ENCODE measurements at places on chromosomes 3 and 15.

GRCh38 chr3:120457827-120458226, 7.0 kb upstream of the FSTL1 start:
- H3K27me3 ChIP-seq = peaks cover 2% of the 10 kb centered on the region
- H3K4me3 ChIP-seq = no peak overlapping the region
- peaks cover 5% of the 10 kb centered on the region for H3K4me1 ChIP-seq
- DNase-seq = no peak
- H3K36me3 ChIP-seq = peaks cover 6% of the 10 kb centered on the region

DNA sequence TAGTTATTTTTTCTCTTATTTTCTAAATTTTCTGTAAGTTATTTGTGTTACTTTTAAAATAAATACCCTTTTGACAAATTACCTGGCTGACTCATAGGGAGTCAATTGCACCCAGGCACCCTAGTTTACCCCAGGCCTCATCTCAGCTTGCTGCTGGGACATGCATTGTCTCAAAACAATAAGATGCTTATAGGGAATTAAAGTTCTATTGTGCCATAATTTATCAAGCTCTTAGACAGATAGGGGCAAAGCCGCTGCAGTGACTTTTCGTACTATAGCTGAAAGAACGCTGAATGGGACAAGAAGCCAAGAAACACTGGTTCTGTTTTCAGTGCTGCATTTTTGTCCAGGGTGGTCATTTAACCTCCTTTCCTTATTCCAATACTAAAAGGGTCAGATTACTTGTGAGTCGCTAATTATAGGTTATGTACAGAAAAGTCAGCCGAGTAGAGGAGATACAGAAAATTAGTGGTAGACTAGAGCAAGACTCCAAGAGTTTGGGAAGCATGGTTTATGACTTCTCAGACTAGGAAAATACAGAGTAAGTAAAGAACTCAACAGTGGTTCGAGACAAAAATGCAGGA, 50.3 kb downstream of the EXD1 start:
- no peak overlapping the region for H3K4me3 ChIP-seq
- H3K4me1 ChIP-seq = no peaks in the 10 kb centered on the region
- DNase-seq = no peak
- H3K36me3 ChIP-seq = no peaks in the 10 kb centered on the region

GRCh38 chr15:25192651-25193050, 237.9 kb downstream of the SNRPN start:
- peaks cover 6% of the 10 kb centered on the region for H3K36me3 ChIP-seq
- DNase-seq = no peak
- no peak overlapping the region for H3K4me3 ChIP-seq
- H3K4me1 ChIP-seq = no peaks in the 10 kb centered on the region

DNA sequence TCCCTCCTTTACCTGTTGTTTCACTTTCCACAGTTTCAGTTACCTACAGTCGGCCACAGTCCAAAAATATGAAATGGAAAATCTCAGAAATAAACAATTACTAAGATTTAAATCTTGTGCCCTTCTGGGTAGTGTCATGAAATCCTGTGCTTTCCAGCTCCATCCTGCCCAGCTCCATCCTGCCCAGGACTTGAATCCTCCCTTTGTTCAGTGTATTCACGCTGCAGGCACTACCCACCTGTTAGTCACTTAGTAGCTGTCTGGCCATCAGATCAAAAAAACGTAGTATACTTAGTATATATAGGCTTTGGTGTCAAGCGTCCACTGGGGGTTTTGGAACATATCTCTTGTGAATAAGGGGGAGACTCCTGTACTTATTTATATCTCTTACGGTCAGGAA, 329.0 kb upstream of the SEMA6D start:
- no peak overlapping the region for H3K4me3 ChIP-seq
- H3K4me1 ChIP-seq = peaks cover 50% of the 10 kb centered on the region
- DNase-seq = no peak

DNA sequence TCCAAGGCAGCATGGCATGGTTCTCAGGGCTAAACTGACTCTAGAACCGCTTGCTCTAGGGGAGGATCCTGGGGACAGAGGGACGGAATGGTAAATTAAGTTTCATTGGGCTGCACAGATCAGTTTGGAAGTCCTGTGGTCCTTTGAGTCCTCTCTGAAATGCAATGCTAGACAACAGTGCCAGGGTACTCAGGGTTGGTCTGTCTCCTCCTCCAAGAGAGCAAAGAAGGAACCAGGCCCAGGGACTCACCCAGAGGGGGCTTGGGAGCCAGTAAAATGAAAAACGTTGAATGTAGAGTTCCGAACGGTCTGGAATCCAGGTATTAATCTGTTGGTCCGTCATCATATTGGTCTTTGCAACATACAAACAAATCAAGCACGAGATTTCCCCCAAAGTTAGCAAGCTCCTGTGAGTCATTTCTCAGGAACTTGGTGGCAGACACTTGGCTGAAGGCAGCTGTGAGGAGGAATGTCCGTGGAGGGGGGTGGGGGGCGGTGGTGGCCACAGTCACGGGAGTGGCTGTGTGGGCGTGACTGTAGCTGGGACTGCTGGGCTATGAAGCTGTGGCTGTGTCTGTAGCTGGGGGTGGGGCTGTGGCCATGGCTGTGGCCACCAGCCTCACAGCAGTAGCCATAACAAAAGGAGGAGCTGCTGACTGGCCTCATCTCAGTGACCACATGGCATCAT, 361.0 kb downstream of the SHQ1 start:
- H3K4me3 ChIP-seq = no peak overlapping the region
- H3K27me3 ChIP-seq = peaks cover 3% of the 10 kb centered on the region
- peaks cover 8% of the 10 kb centered on the region for H3K4me1 ChIP-seq
- no peak overlapping the region for H3K27ac ChIP-seq

GRCh38 chr3:187871204-187871591, 125.9 kb upstream of the BCL6 start:
- H3K4me1 ChIP-seq = no peaks in the 10 kb centered on the region
- no peaks in the 10 kb centered on the region for H3K36me3 ChIP-seq
- no peak overlapping the region for H3K27ac ChIP-seq
- DNase-seq = no peak
- H3K27me3 ChIP-seq = no peaks in the 10 kb centered on the region
- no peak overlapping the region for H3K4me3 ChIP-seq

DNA sequence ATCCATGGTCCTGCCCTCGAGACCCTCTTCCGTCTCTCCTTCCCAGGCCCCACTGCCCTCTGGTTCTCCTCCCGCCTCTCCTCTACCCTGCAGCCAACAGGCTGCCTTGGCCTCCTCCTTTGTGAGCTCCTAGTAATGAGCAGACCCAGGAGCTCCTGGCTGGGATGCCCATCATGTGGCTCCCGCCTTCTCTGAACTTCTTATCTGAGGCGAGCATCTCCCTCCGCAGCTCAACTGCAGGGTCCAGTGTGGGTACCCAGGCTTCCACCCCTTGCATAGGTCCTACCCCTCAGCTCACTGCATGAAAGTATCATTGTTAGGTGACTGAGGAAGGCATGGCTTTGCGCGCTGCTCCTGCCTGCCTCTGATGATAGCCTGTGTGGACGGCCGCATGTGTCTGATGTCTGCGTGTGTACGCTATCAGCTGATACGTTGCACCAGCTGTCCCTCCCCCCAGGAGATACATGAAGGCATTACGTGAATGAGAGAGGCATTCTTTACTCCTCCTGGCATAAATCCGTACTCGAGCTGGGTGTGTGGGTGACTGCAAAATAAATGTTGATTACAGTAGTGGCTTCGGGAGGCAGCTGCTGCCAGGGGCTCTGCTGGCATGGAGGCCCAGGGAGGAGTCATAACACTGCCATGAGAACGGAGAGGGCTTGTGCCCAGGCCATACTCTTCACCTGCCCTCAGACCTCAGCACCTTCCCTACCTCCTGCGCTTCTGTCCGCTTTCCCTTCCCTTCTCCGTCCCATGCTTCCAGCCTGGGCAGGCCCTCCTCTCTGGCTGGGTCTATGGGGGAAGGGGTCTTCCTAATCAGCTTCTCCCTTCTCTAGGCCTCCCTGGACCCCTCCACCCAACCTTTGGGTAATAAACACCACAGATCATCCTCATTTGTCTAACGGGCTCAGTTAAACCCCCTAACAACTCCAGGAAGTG, 48.8 kb downstream of the ZNF710 start:
- H3K36me3 ChIP-seq = no peaks in the 10 kb centered on the region
- DNase-seq = no peak
- peaks cover 10% of the 10 kb centered on the region for H3K27me3 ChIP-seq
- peaks cover 29% of the 10 kb centered on the region for H3K4me1 ChIP-seq
- H3K4me3 ChIP-seq = no peak overlapping the region

DNA sequence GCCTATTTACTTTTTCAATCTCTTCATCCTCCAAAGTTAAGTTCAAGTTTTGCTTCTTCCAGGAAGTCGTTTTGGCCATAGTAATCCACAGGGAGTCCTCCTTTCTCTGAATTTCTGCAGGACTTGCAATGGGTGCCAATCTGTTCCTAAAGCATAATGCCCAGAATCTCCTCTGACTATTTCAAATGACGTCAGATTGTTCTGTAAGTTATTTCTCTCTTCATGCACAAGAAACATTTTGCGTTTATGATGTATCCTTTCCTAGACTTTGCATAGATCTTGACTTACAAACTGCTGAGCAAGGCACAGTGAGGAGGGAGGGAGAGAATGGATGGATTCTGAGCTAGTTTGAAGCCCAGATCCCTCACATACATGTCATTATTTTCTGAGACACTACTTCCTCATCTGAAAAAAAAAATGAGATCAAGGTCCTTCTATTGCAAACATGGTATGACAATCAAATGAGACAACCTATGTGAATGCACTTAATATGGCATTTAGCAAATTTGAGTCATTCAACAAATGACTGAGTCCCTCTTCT, 103.1 kb downstream of the MEX3B start:
- no peak for DNase-seq
- H3K4me1 ChIP-seq = peaks cover 7% of the 10 kb centered on the region
- no peaks in the 10 kb centered on the region for H3K36me3 ChIP-seq

DNA sequence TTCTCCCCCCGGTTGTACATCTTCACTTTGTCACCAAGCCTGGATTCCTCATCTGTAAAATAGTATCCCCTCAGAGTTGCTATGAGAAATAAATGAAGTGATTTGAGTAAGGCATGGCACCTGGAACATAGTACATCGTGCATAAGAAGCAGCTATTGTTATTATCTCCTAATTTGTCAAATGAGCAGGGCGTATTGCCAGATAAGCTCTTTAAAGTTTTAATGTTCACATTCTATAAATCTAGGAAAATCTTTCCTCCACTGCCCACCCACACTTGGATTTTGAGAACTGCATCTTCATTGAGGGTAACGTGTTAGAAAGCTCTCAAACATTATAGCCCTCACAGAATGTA, 32.3 kb downstream of the CACNA1D start:
- H3K27ac ChIP-seq = no peak overlapping the region
- H3K4me1 ChIP-seq = peaks cover 4% of the 10 kb centered on the region
- no peaks in the 10 kb centered on the region for H3K36me3 ChIP-seq
- H3K27me3 ChIP-seq = peaks cover 2% of the 10 kb centered on the region

DNA sequence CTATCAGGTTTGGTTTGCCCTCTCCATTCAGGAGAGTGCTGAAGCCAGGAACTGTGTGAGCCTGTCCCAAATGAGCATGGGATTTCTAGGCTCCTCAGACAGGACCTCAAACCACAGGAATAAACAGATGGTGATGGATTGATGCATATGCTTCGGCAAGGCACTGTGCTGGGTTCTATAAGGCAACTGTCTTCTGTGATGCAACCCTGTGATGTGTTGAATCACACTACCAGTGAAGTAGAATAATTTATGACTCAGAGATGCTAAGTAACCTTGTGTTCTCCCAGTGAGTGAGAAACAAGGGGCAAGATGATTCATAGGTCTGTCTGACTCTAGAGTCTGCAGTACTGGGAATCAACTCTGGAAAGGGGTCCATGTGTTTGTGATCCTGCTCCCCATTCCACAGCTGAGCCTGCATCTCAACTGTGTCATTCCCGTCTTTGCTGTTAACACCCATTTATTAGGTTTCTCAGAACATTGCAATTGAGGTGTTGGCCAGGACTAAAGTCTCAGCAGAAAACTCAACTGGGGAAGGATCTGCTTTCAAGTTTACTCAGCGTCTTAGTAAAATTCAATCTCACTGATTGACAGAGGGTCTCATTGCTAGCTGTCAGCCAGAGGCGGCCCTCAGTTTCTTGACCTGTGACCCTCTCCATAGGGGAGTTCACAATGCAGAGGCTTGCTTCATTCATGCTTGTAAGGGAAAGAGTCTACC, 510.1 kb upstream of the CFAP20DC start:
- peaks cover 12% of the 10 kb centered on the region for H3K36me3 ChIP-seq
- peaks cover 16% of the 10 kb centered on the region for H3K4me1 ChIP-seq
- DNase-seq = no peak
- no peak overlapping the region for H3K4me3 ChIP-seq

DNA sequence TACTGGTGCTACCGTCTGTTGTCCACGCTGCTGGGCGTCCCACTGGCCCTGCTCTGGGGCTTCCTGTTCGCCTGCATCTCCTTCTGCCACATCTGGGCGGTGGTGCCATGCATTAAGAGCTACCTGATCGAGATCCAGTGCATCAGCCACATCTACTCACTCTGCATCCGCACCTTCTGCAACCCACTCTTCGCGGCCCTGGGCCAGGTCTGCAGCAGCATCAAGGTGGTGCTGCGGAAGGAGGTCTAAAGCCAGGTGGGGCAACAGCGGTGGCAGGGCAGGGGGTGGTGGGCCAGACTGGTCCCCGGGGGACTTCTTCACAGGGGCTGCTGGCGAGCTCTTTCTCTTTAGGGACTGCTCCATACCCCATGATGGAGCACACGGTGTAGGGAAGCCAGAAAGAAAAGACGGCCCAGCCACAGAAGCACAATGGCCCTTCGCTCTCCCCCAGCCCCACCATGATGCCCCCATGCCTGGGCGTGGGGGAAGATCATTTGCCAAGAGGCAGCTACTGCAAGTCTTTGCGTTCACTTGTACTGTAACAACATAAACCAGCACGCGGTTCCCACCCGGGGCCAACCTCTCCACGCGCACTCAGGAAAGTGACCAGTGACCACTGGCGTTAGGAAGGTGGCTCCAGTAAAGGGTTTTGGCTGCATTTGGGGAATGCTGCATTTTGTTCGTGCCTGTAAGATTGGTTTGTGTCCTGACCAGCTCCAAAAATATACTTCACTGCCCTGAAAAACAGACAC, 12.2 kb downstream of the CAV3 start:
- no peak overlapping the region for H3K4me3 ChIP-seq
- H3K36me3 ChIP-seq = peaks cover 10% of the 10 kb centered on the region
- H3K27ac ChIP-seq = no peak overlapping the region
- H3K27me3 ChIP-seq = no peaks in the 10 kb centered on the region
- H3K4me1 ChIP-seq = peaks cover 18% of the 10 kb centered on the region

DNA sequence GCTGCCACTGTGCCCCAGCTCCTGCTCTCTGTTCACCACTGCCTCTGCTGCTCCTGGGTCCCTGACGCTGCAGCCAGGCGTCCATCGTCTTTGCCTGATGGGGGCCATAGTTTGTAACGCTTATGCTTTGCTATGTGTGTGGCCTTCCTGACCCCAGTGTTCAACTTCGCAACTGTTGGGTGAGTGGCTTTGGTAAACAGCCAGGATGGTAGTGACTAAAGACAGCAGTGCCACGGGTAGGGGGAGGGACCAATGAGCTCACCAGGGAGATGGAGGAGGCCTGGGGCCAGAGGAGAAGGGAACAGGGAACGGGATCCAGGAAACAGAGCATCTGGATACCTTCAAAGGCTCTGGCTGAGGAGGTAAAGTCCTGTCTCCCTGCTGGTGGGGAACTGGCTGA, 75.9 kb upstream of the ALDH1L1 start:
- no peak for DNase-seq
- peaks cover 4% of the 10 kb centered on the region for H3K4me1 ChIP-seq
- peaks cover 2% of the 10 kb centered on the region for H3K27me3 ChIP-seq
- H3K4me3 ChIP-seq = no peak overlapping the region
- H3K36me3 ChIP-seq = peaks cover 4% of the 10 kb centered on the region

- H3K27ac ChIP-seq = no peak overlapping the region
- DNase-seq = no peak
- H3K36me3 ChIP-seq = no peaks in the 10 kb centered on the region
- no peaks in the 10 kb centered on the region for H3K27me3 ChIP-seq
- H3K4me1 ChIP-seq = no peaks in the 10 kb centered on the region
Measured at GRCh38 chr3:64832098-64832497, 144.3 kb upstream of the ADAMTS9 start.

All from glutamatergic neuron (in vitro differentiated cells).